Muscle of back (tissue), 13 donors: ENCODE measurements at places on chromosomes 13 and 19. TPM values are rescaled to one million over a fixed set of nuclear protein-coding genes. Genes with fewer than 3 reads are reported as not detected.

Gene VSTM1
- polyA plus RNA-seq: not detected

Gene FFAR2
- polyA plus RNA-seq: 0.12 TPM

Gene ZNF560
- 0.60 TPM for polyA plus RNA-seq

Gene TMEM221
- 0.90 TPM for polyA plus RNA-seq

Gene ZNF526
- 7.7 TPM for polyA plus RNA-seq

Gene ZSCAN1
- polyA plus RNA-seq: 0.56 TPM

Gene CEACAM5
- polyA plus RNA-seq: 0.05 TPM

Gene GRK1
- 0.25 TPM for polyA plus RNA-seq

Gene PLD3
- polyA plus RNA-seq: 268 TPM

Gene PIP5K1C
- polyA plus RNA-seq: 16.4 TPM

Gene LHB
- not detected for polyA plus RNA-seq

Gene OVOL3
- polyA plus RNA-seq: not detected

Gene ACP7
- 0.23 TPM for polyA plus RNA-seq

Gene COL4A1
- 745 TPM for polyA plus RNA-seq

Gene LRFN3
- polyA plus RNA-seq: 9.8 TPM

DNA sequence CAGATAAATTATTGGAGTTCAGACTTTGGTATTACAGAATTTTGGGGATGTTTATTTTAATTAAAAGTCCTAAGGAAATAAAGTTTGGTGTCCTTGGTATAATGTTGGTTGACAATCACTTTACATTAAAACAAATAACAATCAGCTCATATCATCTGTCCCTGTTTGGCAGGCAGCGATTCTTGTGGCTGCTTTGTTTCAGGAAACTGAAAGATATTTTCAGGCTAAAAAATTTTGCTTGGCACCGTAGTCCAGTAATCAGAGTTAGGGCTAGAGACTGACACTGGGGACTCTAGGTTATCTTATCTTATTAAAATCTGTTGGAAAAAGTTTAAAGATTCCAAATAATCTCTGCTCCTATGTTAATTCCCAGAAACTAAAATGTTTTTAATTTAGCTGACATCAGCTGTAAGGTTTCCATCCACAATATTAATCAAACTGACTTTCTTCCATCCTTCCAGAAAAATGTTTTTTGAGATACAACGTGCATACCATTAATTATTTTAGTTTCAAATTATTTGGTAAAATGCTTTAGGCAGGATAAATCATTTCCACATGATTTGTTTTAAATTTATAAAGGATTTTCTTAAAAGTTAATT lies 97.6 kb downstream of the ZIC5 start:
- no peak for DNase-seq

GRCh38 chr13:102972191-102972590 lies 94.0 kb downstream of the SLC10A2 start:
- no peak for DNase-seq

GRCh38 chr13:110109910-110110309 lies 197.0 kb downstream of the COL4A1 start:
- peak; percentile 75 for DNase-seq

GRCh38 chr19:31085125-31085524 lies 264.1 kb downstream of the TSHZ3 start:
- DNase-seq: no peak

DNA sequence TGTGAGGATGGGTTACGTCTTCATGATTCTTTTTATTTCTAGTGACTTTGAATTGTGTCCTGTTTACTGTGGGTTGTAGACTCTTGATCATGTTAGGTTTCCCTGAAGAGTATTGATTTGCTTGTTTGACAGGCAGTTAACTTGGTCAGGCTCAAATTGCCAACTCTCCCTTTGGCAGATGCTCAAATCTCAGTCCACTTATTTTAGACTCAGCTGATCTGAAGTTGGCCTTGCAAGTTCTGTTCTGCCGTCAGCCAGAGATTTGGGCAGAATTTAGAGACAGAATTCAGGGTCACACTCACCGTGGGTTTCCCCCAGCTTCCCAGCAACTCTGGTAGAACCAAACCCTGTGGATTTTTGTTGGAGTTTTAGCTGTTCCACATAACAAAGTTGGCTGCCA lies 71.6 kb upstream of the TEX29 start:
- DNase-seq: no peak

- no peak for DNase-seq
Measured at GRCh38 chr13:114049026-114049425, 75.2 kb upstream of the C13orf46 start.

DNA sequence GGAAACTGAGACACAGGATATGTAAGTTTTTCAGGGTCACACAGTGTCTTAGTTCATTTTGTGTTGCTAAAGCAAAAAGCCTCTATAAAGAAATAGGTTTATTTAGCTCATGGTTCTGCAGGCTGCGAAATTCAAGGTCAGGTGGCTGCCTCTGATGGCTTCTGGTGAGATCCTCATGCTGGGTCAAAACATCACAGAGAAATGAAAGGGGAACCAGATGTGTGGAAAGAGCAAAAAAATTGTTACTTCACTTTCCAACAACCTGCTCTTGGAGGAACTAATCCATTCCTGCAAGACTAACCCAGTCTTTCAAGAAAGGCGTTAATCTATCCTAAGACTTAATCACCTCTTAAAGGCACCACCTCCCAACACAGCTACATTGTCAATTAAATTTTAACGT lies 64.2 kb upstream of the UBL3 start:
- DNase-seq: no peak

GRCh38 chr19:46880431-46880830 lies 19.6 kb downstream of the ARHGAP35 start:
- DNase-seq: no peak

DNA sequence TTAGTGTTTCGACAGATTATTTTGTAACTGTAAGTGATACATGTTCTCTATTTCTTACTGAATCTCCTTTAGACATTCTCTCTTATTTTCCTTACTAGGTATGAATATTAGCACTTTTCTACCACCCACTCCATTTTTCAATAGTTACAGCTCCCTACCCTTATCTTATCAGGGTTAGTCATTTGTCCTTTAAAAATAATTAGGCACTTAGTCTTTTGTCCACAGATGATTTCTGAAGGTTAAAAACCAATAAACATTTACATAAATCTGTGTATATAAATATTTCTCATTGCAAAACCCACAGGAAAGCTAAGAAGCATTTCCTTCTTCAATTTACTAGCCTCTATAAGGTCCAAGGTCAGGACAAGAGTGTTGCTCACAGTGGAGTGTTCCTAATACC lies 624.1 kb upstream of the MIR17HG start:
- no peak for DNase-seq

- DNase-seq: no peak
Measured at GRCh38 chr19:35247526-35248309, 1.1 kb upstream of the LSR start.

- DNase-seq: peak; percentile 57
Measured at GRCh38 chr13:28819046-28819730, 951 bp upstream of the MTUS2 start.

- DNase-seq: no peak
Measured at GRCh38 chr19:55447421-55448174, 4.5 kb upstream of the SHISA7 start.

- DNase-seq: peak; percentile 60
Measured at GRCh38 chr13:95641291-95642027, 3.0 kb downstream of the DZIP1 start.

GRCh38 chr19:49065905-49066512 lies 1.4 kb upstream of the NTF4 start:
- DNase-seq: no peak

DNA sequence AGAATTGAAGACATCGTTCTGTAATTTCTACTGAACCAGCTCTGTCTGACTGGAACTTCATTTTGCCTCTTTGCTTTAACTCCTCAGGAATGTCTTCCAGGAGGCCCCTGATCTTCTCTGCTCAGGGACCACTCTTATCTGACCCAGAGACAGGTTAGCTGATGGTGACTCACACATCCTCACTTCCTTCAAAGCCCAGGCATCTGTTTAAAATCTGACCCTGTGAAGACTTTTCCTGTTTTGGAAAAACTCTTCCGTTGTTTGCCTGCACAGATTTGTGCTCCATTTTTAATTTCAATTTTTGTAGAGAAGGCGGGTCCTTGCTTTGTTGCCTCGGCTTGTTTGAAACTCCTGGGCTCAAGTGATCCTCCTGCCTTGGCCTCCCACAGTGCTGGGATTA lies 1.6 kb downstream of the ARL11 start:
- no peak for DNase-seq

DNA sequence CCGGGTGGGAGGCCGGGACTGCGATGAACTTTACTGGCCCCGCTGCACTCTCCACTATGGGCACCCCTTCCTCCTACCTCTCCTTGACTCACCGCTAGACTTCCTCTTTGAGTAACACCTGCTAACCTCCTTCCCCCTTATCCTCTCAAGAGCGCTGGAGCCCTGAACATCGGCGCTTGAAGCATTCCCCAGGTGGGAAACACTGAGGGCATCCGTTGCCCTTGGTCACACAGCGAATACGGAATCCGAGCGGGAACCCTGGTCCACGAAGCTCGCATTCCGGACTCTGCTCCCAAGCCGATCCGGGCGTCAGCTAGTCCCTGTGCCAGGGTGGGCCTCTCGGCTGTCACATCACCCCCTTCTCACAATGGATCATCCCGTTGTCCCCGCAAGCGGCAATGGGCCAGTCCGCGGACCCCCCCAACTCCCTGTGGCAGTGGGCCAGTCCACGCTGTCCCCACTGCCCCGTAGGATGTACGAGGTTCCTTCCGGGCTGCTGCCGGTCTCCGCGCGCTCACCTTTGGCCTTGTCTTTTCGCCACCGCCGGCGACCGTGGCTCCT lies 4.2 kb downstream of the LIPE start:
- no peak for DNase-seq

GRCh38 chr19:41434450-41434849 lies 5.3 kb downstream of the DMAC2 start:
- DNase-seq: no peak

GRCh38 chr19:7738023-7738422 lies 6.1 kb upstream of the CLEC4G start:
- DNase-seq: no peak

- DNase-seq: no peak
Measured at GRCh38 chr19:15236886-15237285, 4.6 kb upstream of the EPHX3 start.

DNA sequence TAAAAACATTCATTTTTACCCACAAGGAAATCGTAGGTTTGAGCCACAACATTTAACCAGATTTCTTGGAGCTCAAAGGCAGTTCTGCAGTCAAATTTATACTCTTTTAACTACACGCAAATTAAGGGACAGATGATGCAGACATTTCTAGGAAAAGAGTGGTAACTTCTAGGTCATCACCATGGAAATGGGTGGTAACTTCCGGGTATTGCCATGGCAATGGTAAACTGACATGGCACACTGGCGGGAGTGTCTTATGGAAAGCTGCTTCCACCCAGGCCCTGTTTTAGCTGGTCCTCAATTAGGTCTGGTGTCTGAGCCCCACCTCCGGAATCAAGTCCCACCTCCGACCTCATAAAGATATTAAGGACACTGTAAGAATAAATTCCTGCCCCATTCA lies 10.4 kb upstream of the LYPD5 start:
- DNase-seq: no peak

DNA sequence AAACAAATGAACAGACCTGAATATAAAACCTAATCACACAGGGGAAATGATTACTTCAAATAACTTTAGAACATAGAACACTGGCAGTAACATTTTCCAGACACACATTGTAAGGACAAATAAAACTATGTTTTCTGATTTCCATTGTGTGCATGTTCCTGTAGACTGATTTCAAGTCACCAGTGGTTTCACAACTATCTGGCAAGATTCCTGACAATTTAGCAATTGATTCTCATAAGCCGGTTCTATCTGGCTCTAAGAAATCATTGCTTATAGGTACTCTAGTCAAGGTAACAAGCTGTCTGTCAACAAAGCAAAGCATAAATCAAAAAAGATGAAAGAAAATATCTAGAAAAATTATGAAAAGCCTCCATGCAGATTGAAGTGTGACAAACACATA lies 19.6 kb upstream of the PCCA start:
- DNase-seq: no peak

DNA sequence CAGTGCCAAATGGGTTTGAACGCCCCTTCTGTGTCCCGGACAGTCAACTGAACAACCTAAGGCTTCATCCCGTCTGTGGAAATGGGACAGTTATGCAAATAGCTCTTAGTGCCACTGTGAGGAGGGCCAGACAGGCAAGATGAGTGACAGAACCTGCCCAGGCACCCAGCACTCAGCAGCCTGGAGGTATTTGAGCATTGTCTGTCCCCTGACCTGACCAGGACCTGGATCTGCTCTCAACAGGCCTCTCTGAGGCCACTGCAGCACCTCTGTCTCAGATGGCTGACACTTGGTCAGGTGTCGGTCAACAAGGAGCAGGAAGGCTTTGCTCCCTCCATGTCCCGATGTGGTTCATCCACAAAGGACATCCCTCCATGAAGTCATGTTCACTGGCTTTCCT lies 67.9 kb downstream of the CCDC70 start:
- no peak for DNase-seq

DNA sequence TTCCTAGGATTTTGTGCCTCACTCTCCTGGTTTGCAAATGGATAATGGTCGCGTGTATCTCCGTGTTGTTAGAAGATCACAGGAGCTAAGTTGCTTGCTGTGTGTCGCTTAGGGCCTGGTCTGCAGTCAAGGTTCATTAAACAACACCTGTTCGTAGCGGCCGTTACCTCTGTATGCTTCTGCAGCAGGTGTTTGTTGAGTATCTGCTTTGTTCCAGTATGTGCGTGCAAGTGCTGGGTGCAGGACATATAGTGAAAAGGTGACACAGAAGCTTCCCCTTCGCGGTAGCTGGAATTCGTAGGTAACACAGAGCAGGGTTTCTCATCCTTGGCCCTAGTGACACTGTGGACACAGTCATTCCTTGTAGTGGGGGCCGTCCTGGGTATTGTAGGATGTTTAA lies 5.4 kb downstream of the MED25 start:
- no peak for DNase-seq

- no peak for DNase-seq
Measured at GRCh38 chr13:48977973-48978372, 2.3 kb downstream of the FNDC3A start.

DNA sequence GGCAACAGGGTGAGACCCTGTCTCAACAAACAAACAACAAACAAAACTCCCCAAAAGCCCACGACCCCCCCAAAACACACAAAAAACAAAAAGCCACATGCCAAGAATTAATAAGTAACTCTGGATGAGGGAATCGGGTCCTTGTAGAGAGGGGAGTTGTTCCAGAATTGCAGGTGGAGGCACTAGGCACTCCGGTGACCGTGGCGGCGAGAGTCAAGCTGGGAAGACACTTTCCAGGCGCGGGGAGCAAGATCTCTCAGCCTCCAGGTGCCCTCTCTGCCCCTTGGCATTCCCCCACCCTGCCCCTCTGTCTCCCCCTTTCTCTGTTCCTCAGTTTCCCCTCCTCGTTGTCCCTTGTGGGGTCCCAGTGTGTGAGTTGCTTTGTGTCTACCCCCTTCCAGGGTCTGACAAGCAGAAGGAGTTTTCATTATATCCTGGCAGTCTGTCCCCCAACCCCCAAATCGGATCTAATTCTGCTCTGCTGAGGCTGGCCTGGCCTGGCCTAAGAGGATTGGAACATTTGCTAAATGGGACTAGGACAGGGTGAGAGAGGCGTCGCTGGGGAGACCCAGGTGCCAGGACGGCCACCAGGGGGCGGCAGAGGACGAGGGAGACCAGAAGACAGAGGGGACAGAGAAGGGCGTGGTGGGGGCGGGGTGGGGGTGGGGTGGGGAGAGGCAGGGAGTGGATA lies 8.3 kb upstream of the CRX start:
- peak; percentile 27 for DNase-seq

- no peak for DNase-seq
Measured at GRCh38 chr13:101267656-101268055, 148.7 kb downstream of the NALCN start.
